ENCODE measurements at places on chromosomes 5 and 9. TPM values are rescaled to one million over a fixed set of nuclear protein-coding genes. Genes with fewer than 3 reads are reported as not detected.

- DNase-seq = no peak
Measured at GRCh38 chr9:136341042-136341655, 13.8 kb downstream of the GPSM1 start.

DNA sequence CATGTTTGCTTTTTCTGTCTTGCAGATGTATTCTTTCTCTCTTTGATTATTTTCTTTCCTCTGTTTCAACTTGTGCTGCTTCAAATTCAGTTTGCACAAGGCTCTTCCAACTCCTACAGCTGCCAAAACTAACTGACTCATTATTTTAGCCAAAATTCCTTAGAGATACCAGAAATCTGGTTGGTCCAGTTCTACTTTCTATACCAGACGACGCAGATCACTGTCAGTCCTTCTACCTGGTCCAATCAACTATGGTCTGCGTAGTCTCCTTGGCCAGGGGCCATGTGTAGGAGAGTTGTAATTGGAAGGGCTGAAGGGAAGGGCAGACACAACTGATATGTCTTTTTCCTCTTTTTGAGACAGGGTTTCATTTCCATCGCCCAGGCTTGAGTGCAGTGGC, 51.9 kb upstream of the JAK2 start:
- DNase-seq = no peak

The RAB3C gene
- polyA plus RNA-seq = 1.0 TPM

- DNase-seq = no peak
Measured at GRCh38 chr5:93461756-93462155, 119.3 kb downstream of the NR2F1-AS1 start.

Data from right lung (tissue), 10 donors.